ENCODE measurements at places on chromosomes 2 and 18. TPM values are rescaled to one million over a fixed set of nuclear protein-coding genes. Genes with fewer than 3 reads are reported as not detected.

Gene PJVK
- 1.7 TPM for total RNA-seq

DNA sequence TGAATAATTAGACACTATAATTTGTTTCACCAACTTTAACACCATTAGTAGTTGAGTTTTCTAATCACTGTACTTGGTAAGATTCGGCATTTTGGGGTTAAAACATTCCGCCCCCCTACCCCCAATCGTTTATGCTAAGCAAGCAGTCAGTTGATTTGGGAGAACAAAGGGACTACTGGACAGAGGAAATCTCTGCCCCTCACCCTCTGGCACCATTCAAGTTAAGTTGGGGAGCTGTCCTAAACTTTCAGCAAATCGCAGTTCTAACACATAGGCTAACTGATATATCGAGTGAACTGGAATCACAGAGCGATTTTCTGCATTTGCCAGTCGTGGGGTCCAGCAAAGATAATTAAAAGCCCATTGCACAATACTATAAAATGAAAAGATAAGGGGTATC lies 5.6 kb downstream of the KLF7 start:
- DNase-seq = no peak

- no peak for DNase-seq
Observed at GRCh38 chr2:44944952-44945612, 3.6 kb downstream of the SIX3 start.

GRCh38 chr2:10847008-10847407 lies 34.4 kb upstream of the PDIA6 start:
- DNase-seq = peak; percentile 92

DNA sequence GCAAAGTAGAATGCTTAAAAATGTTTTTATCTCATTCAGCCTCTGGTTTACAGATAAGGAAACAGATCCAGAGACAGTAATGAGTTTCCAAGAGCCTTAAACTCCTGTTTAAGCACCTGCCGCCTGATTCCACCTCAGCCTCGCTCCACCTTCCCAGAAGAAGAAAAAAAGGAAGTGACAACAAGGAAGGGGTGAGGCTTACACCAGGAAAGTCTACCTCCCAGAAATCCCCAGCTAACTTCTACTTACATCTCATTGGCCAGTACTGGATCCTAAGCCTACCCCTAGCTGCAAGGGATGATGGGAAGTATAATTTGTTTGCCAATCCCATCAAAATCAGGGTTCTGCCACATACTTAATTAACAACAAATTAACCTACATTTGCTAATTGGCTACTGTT lies 15.3 kb upstream of the ARID5A start:
- no peak for DNase-seq

DNA sequence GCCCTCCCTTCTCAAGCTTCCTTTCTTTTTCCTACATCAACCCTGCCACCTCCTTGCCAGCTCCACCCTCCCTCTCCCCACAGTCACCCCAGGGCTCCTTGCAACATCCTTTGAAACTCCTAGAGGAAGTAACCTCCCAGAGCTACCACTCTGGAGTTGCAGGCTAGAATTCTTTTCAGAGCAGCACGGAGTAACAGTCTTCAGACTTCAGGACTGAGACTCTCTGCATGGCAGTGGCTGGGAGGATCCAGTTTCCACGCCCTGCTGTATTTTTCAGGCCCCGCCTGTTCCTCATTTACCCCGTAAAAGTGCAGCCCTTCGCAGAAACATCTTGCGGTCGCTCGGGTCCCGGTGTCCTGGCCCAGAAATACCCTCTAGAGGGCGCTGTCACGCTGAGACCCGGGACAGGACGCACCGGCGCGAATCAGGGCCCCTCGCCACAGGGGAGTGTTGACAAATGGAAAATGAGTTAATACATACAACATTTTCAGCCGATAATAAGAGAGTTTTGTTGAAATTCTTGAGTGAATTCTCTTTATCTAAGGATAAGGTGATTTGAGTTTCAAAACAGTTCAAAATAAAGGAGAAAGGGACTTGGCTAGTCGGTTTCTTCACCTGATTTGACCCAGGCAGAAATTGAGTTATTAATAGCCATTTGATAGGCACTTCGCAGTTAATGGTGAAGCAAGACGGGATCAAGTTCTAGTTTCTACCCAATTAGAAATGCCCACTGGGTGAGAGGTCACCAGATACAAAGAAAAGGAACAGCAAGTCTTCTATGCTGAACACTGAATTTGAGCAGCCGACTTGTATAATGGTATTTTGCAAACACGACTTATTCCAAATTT lies 18.5 kb upstream of the NTSR2 start:
- peak; percentile 89 for DNase-seq

Gene HOXD13
- not detected for total RNA-seq

DNA sequence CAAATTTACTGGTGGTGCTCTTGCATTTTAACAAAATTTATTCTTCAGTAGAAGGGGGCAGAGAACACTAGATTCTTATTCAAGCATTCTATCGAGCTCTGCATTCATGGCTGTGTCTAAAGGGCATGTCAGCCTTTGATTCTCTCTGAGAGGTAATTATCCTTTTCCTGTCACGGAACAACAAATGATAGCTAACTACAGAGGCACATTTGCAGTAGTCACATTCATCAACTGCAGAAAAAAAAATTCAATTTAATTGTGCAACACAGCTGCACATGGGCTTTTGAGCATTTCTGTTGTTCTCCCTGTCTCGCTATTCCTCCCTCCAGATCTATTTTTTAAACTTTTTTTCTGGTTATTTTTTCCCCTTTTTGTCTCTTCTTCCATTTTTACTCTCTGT lies 13.0 kb upstream of the DLX1 start:
- DNase-seq = no peak

GRCh38 chr2:30985493-30986230 lies 152.6 kb downstream of the GALNT14 start:
- no peak for DNase-seq

Gene YIPF4
- 60.3 TPM for total RNA-seq
